ENCODE measurements at places on chromosomes 2 and 18.

DNA sequence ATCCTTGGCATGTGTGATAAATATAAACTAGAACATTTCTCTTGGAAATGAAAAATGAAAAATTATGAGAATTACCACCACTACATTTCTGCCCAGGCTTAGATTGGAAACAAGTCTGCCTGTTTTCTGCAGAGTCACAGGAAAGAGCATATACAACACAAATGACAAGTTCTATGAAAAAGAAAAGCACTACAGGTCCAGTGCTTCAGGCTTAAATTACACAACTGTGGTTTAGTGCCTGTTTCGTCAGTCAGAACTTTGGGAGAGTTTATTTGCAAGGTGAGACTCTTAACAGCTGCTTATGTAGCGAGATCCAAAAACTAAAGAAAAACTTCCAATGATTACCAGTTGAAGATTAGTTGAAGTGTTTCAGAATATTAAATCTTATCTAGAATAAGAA, 68.9 kb downstream of the RTN4 start:
- no peak for DNase-seq

DNA sequence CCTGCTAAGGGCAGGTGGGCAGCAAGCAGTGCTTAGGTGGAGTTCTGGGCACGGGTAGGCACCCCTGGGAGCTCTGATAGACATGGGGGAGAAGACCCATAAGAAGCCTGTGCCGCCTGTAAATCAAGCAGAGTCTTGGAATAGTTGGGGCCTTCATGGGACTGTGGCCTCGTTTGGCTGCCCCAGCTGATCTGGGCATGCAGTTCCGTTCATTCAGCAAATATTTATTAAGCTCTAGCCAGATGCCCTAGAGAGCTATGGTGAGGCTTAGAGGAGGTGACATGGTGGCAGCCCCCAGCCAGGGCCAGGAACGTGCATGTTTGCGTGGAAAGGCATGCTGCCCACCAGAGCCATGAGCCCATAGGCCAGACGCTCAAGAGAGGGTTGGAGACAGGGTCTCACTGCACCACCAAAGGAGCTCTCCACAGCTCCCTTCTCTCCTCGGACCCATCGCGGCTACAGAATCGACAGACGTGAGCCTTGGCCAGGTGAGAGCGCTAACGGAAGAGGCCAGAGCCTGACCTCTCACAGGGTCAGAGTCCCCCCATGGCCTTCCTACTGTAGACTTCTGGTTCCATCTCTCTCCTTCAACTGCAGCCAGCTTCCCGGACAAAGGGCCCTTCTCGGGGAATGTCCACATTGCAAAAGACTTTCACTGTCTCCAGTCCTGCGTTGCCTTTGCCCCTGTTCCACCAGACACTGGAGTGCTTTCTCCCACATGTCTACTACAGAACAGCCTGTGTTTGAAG, 135.7 kb downstream of the INHBB start:
- DNase-seq: no peak

DNA sequence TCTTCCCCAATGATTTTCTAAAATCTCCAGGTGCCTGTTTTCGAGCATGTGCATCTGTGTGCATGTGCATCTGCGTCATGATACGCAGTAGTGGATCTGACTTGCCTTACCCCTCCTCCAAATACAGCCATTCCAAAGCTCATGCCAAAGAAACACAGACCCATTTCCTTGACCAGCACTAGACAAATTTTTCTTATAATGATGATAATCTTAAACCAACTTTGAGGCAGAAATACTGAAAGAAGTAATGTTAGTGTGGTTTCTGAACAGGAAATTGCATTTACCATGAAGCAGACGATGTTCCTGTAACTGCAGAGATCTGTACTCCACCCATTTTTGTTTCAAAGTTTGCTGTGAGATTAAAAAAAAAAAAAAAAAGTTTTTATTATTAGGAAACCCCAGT, 25.6 kb downstream of the CYTIP start:
- no peak for DNase-seq

DNA sequence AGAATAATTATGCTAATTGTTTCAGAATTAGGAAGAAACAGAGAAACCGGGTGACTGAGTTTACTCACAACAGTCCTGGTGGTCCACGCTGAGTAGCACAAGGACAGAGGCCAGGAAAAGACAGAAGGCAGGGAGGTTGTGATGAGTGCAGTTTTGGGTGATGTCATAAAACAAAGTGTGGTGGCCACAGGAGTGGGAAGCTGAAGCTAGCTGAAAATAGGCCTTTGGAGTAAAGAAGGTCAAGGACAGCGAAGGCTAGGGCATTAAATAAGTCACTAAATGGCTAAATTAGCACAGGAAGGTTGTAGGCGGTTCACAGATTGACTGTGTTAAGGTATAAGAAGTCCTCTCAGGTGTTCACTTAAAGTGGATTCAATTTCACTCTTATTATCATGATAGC, 120.9 kb upstream of the TTN start:
- no peak for DNase-seq

DNA sequence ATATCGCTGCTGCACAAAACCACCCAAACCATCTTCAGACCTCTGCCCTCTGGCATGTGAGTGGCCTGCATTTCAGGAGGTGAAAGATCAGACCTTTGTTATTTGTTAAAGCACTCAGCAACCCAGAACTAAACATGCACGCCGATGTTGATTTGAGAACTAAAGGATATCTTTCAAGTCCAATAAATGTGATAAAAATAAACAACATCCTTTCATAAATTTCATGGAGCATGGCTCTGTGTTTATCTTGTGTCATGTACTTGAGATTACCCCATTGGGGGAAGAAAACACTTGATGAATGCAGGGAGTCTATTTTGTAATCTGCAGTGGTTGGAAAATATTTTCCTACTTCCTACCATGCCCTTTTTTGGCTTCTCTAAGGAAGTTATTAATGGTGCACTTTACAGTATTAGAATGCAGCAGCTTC, 70.8 kb upstream of the GATA6 start:
- no peak for DNase-seq

DNA sequence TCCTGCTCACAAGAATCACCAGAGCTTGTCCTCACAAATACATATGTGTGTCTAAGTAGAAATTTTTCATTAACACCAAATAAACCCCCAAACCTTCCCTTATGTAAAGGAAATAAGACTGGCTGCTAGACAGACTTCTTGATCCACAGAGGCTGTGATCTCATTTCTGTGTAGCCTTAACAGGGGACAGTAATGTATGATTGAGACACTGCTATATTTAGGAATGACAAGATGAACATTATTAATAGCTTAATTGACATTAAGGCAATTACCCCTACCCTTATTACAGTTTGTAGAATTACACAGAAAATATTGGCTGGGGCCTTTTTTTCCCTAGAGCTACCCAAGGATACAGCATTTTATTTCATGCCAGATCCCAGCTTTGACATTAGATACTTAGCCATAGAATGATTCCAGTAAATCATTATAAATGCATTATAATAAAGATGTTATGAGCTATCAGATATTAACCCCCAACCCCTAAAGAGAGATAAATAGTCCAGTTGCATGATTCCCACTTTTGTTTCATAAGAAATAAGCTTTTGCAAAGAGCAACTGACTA, 392.1 kb upstream of the HNRNPA3 start:
- no peak for DNase-seq

DNA sequence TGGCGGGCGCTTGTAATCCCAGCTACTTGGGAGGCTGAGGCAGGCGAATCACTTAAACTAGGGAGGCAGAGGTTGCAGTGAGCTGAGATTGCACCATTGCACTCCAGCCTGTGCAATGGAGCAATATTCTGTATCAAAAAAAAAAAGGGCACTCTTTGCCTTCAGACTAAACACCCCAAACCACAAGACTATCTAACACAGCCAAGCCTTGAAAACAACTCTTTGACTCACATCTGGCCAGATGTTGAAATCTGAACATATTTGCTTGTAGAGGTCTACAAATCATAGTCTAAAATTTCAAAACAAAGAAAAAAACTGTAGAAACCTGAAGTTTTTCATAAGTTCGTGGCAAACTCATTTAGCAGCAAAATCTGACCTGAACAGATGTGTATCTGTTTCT, 94.9 kb downstream of the FAM161A start:
- no peak for DNase-seq

DNA sequence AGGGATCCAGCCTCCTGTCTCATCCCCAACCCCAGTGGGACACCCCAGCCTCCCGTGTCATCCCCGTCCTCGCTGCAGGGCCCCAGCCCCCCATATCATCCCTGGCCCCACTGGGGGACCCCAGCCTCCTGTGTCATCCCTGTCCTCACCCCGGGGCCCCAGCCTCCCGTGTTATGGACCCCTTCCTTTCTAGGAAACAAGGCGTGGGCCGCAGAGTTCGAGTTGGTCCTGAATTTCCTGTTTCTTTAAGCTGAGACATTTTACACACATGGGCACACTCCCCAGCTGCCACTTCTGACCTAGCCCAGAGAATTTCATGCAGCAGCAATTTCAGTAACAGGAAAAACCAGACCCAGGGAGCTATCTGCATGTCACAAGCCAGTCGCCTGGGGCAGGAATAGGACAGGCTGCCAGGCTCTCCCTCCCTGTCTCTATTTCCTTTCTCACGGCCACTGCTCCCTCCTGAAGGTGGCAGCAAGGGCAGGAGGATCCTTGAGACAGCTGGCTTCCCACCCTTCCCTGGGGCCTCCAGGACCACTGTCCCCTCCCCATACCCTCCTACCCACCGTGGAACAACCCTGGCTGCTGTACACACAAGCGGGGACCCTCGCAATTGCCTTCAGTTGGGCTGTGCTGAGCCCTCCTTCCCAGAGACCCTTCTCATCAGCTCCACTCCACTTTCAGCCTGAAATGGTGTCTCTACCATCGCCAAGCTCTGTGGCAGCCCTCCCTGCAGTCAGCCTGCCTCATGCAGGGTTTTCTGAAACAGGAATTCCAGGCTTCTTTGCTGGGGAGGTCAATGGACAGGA, 141.9 kb upstream of the ID2 start:
- DNase-seq: no peak

GRCh38 chr2:152598975-152599759, 118.1 kb downstream of the PRPF40A start:
- no peak for DNase-seq

- DNase-seq: no peak
Measured at GRCh38 chr2:227383686-227384085, 4.1 kb downstream of the SCYGR1 start.

- no peak for DNase-seq
Measured at GRCh38 chr2:170896622-170897021, 32.4 kb upstream of the GORASP2 start.

DNA sequence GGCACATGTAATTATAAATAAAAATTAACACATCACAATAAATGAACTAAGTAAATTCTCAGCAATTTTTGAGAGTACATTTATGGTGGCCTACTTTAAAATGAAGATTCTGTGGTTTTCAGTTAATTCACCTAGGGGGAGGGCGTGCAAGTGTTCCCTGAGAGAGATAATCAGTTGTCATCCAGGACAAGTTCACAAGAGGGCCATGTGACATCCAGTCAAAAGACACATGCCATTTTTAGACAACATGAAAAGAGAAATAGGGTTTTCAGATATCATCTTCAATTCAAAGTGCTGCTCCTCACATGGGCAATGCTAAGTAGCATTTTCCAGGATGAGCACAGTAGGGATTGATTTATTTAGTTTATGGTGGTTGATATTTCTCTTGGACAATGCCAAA, 393.7 kb downstream of the STK39 start:
- DNase-seq: no peak

DNA sequence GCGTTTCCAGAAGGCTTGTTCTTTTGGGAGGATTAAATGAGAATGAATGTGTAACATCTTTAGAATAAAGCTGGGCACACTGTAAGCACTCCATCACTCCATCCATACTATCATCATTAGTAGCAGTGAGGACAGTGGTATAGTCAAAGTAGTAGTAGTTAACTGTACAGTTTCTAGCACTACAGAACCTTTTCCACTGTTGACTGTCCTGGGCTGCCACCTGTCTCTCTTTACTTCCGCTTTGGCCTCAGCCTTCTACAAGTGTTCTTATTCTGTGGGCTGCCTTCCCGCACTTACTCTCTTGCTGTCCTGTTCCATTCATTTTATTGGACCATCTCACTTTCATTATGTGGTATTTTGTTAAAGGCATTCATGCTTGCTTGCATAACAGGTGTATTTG, 3.3 kb downstream of the SLC9A2 start:
- no peak for DNase-seq

DNA sequence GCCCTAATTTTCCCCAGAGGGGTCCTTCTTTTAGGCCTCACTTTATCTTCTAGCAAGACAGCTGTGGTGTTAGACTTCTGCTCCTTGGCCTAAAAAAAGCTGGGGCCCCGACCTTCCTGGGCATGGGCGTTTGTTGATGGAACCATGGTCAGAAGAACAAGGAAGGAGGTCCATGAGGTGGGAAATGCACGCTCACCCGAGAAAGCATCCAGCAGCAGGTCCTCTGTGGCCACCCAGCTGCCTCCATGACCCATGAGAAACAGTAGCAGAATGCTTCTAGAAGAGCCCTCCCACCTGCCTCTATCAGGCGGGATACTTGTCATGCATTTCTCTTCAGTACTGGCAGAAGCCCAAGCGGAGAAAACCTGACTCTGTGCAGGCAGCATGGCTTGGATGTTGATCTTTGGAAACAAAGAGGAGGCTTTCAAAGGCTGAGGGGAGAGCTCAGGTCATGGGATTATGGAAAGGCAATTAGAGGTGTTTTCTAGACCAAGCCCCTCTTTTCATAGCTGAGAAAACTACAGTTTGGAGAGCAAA, 249.1 kb downstream of the FAM210A start:
- DNase-seq: no peak

- no peak for DNase-seq
Measured at GRCh38 chr2:113240150-113240914, 38.4 kb downstream of the PAX8 start.

GRCh38 chr2:131031875-131032274, 61.4 kb downstream of the FAM168B start:
- DNase-seq: no peak

DNA sequence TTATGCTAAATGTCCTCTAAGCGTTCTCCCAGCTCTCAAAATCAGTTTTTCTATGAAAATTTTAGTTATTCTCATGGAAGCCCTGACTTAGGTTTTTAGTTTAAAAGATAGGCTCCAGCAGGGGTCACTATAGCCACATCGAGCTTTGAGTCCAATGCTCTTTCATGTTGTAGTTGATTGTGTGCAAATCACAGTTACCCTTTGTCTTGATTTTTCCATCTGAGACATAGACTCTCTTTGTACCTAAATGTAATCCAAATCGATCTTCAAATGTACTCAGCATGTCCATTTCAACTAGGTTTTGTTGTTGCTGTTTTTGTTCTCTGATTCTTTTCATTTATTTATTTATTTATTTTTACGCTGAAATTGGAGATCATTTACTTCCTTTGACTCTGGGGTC, 26.4 kb upstream of the MSTN start:
- no peak for DNase-seq

- DNase-seq: no peak
Measured at GRCh38 chr18:62450175-62450545, 72.7 kb upstream of the ZCCHC2 start.

DNA sequence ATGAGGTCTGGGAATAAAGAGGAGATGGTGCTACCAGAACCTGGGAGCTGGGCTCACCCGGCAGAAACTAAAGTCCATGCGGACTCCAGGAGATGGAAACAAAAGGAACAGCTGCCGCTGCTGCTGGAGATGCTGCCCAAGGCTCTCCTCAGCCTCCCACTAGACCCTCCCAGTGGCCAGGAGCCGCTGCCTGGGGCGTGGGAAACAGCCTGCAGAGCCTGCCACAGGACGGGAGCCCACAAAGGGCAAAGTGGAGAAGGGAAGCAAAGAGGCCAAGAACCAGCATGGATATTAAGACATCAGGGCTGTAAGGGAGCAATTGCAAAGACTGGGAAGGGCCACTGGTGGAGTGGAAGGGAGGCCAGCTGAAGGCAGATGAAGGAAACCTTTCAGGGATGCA, 179.6 kb downstream of the NCK2 start:
- no peak for DNase-seq

GRCh38 chr2:44109166-44109565, 59.5 kb upstream of the PPM1B start:
- no peak for DNase-seq

Measured in stimulated activated CD4-positive, alpha-beta T cell treated with anti-CD3 and anti-CD28 coated beads, TNF-alpha, amount 100 ng/mL, for 24 hours (primary cell).